ENCODE measurements at places on chromosomes 7 and 10.
A peak's percentile ranks its signal among the peaks of the same experiment; 100 is the strongest.

GRCh38 chr10:22427890-22428571 is 82.7 kb downstream of the SPAG6 start:
- peak; percentile 81 for DNase-seq

DNA sequence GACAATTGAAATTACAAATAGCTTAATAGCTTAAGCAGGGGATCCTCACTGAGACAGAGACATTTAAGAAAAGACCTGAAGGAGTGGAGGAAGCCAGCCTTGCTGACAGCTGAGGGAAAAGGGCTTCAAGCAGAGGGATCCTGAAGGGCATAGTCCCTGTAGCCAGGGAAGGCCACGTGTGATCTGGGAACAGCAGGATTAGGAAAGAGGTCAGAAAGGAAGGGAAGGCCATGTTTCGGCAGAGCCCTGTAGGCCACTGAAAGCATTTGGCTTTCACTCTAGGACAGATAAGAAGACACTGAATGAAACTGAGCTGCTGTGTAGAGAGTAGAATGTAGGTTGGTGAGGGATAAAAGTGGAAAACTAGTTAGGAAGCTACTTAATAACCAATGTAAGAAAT is 3.4 kb upstream of the AKR1C8 start:
- no peak for DNase-seq

GRCh38 chr10:85446827-85447226 is 919.8 kb downstream of the GRID1 start:
- no peak for DNase-seq

- peak; percentile 80 for DNase-seq
Measured at GRCh38 chr7:1714583-1715330, 44.7 kb downstream of the ELFN1 start.

DNA sequence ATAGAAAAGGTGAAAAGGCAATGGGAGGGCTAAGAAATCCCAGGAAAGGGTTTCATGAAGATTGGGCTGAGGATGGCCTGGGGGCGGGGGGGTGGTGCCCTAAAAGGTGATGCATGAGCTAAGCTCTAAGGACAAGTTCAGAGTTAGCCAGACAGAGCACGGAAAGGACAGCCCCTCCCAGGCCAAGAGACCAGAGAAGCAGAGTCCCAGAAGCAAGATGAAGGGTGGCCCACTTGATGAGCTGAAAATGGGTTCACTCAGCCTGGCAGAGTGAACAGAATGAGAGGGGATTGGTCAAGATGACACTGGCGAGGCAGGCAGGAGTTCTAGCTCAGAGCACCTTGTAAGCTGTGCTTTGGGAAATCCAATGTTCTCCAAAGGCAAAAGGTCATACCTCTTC is 89.4 kb upstream of the GPR26 start:
- DNase-seq = no peak

DNA sequence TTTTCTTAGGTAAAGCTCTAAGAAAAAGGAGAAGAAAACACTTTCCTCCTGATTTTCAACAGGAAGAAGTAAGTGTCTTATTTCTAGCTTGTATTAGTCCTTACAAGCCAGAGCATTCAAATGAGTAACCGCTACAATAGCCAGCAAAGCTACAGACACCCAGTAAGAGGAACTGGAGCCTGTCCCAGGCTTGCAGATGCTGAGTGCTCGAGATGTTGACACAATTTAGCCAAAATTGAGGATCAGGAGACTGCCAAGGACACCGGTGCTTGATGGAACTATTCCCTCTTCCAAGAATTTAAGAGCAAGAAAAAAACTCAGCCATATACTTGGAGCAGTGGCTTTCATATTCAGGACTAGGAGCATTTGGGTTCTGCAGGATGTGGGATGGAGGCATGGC is 149.3 kb upstream of the DPP6 start:
- DNase-seq = no peak

- DNase-seq = no peak
Measured at GRCh38 chr10:10665750-10666149, 351.9 kb upstream of the CELF2 start.

DNA sequence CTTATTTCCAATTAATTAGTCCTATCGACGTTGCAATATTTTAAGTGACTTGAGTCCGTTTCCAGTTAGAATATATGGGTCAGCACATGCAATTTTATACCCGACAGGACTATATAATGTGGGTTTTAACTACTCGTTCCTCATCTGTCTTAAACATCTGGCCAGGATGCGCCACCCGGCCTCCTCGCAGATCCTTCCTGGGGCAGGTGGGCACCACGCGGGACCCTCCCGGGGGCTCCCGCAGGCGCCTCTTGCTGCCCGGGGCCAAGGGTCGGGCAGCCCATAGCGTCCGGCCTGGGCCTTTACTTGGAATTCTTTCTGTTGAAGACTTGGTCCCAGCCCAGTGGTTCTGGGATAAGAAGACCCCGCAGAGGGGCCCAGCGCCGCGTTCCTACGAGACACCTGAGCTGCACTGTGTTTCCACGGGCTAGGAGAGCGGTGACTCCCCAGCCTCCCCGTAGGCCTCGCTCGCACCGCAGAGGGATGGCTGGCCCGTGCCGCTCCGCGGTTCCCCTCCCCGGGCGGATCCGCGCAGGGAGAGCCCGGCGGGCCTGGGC is 10.1 kb upstream of the MNX1 start:
- DNase-seq = peak; percentile 87

DNA sequence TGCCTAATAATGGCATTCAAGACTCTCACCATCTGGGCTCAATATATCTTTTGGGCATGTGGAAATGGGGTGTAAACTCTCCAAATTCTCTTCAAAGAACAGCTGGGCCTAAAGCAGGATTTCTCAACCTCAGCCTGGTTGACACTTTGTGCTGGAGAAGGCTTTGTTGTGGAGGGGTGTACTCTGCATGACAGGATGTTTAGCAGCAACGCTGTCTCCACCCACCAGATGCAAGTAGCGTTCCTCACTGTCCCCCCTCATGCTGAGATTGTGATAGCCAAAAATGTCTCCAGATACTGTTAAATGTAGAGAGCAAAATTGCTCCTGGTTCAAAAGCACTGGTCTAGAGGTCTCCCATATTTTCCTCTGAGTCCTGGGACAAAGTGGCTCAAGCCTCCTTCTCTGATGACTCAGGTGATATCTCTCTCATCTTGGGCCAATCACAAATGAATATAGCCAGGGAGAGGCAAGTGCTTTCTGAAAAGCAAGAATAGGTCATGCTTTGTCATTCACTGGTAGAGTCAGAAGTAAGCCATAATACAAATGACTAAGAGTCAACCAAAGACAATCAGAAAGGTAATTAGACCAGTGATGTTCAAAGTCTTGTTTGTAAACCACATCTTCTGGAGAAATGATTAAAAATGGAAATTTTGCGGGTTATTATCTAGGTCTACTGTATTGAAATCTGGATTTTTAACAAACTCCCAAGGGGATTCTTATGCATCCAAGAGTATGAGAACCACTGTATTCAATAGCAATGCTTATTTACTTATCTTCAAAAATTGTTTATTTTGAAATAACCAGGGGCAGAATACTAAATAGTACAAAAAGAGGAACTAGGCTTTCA is 330.8 kb downstream of the PTEN start:
- DNase-seq = no peak

DNA sequence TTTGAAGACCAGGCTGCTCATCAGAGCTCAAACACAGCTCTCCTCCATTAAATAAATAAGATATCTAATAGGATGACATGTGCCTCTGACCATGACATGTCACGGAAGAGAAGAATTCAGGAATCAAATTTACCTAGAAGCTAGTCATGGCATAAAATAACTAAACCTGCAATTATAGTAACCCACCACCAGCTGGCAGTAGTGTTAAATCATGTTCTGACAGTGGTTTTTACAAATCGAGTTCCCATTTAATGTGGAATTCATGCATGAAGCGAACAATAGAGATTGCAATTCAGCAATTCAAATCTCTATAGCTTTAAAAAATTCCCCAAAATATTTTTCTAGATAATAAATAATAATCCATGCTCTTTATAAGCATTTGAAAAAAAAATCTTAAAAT is 74.6 kb upstream of the IKZF1 start:
- DNase-seq = no peak

- no peak for DNase-seq
Measured at GRCh38 chr10:14691359-14691758, 83.3 kb downstream of the FAM107B start.

GRCh38 chr10:121999301-121999700 is 10.3 kb downstream of the TACC2 start:
- no peak for DNase-seq

DNA sequence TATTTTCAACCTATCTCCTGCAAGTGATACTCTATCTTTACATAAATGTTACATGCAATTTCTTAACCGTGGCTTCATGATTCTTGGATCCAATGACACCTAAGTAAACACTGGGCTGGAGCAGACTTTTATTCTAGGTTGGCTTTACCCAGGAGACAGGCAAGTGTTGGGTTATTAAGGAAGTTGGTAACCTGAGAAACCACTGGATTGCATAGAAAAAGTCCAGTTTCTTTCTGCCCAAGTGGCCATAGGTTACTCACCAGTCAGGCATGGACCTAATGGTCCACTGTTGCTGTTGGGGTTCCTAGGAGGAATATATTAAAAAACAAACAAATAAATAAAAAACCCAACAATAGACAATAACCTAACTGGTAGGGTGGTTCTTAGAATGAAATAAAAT is 112.8 kb downstream of the SEMA3D start:
- DNase-seq = no peak

GRCh38 chr10:101323495-101323894 is 30.5 kb upstream of the BTRC start:
- no peak for DNase-seq

GRCh38 chr7:93245525-93246432 is 13.6 kb downstream of the VPS50 start:
- no peak for DNase-seq

DNA sequence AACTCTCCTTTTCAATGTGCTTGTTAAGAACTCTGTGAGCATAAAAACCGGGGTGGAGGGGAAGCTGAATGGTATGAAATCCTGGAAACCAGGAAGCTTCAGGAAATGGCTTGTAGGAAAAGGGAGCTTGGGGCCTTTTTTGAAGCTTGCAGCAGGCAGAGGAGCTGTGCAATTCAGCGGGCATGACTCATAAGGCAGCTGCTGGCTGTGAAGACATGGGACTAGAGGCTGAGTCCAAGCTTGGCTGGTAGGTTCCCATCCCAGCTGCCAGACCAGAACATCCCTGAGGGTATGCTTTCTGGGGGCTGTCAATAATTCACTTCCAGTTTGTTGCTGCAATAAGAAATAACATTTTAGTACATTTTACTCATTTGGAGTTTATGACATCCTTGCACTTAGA is 36.8 kb upstream of the CDC14C start:
- no peak for DNase-seq

GRCh38 chr7:102407910-102408309 is 11.7 kb downstream of the PRKRIP1 start:
- no peak for DNase-seq

- DNase-seq = peak; percentile 92
Measured at GRCh38 chr10:102647443-102648268, 3.4 kb downstream of the TRIM8 start.

- DNase-seq = peak; percentile 81
Measured at GRCh38 chr7:105838627-105839231, 37.7 kb downstream of the ATXN7L1 start.

DNA sequence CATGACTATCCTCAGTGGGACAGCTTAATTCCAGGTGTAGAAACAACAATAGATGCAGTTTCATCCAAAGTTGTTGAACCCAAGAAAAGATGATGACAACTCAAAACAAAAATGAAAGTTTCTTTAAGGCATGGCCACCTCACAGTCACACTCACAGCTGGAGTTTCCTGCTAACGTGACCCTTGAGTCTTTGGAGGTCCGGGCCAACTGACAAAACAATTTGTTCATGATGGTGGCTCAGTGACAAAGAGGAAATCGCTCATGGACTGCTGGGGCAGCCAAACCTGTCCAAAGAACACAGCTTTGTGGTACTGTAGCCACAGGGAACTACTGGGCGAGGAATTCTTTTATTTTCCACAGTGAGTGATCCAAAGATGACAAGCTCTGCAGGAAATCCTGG is 96.0 kb upstream of the JCAD start:
- DNase-seq = no peak

- no peak for DNase-seq
Measured at GRCh38 chr7:100352984-100353684, 4.8 kb upstream of the PILRB start.

GRCh38 chr7:136138991-136139390 is 161.8 kb upstream of the MTPN start:
- DNase-seq = no peak

DNA sequence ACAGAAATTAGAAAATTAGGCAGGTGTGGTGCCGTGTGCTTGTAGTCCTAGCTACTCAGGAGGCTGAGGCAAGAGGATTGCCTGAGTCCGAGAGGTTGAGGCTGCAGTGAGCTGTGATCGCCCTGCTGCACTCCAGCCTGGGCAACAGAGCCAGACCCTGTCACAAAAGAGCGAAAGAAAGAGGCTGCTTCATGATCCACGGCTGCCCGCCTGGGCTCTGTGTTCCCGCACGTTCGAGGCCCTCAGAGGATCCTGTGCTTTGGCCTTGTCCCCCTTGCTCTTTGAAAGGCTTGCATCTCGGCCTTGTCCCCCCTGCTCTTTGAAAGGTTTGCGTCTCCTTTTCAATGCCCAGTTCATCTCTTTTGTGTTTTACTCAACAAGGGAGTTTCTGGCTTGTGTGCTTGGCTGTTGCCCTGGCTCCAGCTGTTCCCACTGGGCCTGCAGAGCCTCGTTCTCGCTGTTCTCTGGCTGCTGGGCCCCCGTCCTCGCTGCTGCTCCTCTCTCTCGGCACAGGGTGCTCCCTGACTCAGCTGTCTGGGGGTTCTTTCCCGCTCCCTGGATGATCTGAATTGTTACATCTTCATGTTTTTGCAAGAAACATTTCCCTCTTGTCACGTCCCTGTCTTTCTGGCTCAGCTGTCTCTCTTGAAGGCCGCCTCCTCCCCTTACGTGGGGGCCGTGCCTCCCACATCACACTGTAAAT is 45.1 kb upstream of the INPP5A start:
- DNase-seq = no peak

DNA sequence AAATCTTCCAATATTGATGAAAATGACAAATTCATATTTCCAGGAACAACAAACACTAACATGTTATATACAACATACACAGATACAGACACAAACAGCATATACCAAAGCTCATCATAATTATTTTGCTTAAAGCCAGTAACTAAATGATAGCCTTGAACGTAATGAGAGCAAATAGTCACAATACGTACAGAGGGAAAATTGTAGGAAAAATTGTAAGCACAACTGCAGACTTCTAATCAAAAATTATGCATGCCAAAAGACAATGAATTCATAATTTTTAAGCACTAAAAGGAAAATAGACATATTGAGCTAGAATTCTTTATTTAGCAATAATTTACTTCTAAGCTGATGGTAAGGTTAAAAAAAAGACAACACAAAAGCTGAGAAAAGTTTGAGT is 1466.9 kb upstream of the CELF2 start:
- no peak for DNase-seq

Measured in osteoblast (primary cell).